ENCODE measurements at places on chromosomes 7 and 10.

GRCh38 chr7:123023126-123023525 lies 27.6 kb upstream of the TAS2R16 start:
- DNase-seq = no peak

- no peak for DNase-seq
These were observed 56.4 kb upstream of the ECHDC3 start for GRCh38 chr10:11685787-11686218.

DNA sequence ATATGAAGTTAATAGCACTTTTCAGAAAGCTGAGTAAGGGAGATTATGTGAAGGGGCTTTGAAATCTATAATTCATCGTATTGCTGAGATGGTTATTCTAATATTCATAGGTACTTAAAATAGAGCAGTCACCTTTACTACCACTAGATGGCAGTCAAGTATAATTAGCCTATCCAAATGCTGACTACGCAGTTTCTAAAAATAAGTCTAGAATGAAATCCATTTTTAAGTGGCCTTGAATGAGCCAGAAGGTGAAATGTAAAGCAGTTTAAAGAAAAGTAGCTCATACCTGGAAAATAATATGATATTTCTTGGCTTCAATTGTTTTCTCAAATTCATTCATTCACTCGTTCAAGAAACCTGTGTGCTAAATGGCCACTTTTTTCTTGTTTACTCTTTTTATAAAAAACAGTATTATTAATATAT lies 1277.1 kb downstream of the GATA3 start:
- no peak for DNase-seq

GRCh38 chr7:101303102-101303701 lies 18.4 kb downstream of the IFT22 start:
- DNase-seq = no peak

DNA sequence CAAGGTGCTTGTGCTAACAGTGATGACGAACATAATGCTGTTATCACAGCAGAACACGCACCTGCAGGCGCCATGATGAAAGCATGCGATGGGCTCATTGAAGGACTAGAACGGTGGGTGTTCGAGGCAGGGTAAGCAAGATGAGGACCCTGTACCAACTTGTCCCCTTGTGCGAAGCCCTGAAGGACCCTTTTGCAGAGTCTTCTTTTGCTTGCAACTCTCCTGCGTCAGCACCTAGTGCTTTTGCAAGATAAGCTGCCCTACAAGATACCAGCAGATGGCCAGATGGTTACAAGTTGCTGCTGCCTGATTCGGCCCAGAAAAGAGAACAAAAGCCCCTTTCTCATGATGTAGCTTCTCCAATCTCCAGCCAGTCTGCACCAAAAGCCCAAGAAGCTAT lies 4.2 kb upstream of the IL15RA start:
- DNase-seq = no peak

DNA sequence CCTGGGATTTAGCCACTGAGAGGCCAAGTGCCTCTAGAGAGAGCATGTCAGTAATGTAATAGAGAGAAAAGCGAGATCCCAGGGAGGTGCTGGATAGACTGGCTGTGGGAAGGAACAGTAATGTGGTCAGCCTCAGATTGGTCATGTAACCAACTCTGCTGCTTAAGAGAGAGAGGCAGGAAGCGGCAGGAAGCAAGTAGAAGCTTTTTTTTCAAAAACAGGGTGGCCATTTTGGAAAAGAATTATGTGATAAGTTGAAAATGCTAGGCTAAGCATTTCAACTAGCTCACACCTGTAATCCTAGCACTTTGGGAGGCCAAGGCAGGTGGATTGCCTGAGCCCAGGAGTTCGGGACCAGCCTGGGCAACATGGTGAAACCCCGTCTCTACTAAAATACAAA lies 3.7 kb upstream of the PCOLCE start:
- DNase-seq = no peak

DNA sequence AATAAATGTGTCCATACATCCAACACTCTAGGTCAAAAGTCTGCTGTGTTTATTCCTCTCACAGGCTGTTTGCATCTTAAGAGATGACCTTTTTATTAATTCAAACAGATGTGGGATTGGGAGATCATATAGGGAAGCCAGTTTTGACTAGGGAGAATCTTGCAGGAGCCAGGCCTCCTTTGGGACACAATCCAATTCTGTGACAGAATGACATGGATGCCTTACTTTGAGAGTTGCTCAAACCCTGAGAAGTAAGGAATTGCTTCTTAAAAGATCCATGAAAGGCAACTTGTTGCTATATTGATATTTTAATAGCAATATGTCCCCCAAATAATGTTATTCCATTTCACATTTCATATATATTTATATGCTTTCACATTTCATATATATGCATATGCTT lies 53.5 kb upstream of the CACNB2 start:
- no peak for DNase-seq

- DNase-seq = peak; percentile 95
These were observed 12.3 kb upstream of the ASCC1 start for GRCh38 chr10:72228318-72228751.

- no peak for DNase-seq
These were observed 5.7 kb downstream of the AUTS2 start for GRCh38 chr7:69603937-69604494.

DNA sequence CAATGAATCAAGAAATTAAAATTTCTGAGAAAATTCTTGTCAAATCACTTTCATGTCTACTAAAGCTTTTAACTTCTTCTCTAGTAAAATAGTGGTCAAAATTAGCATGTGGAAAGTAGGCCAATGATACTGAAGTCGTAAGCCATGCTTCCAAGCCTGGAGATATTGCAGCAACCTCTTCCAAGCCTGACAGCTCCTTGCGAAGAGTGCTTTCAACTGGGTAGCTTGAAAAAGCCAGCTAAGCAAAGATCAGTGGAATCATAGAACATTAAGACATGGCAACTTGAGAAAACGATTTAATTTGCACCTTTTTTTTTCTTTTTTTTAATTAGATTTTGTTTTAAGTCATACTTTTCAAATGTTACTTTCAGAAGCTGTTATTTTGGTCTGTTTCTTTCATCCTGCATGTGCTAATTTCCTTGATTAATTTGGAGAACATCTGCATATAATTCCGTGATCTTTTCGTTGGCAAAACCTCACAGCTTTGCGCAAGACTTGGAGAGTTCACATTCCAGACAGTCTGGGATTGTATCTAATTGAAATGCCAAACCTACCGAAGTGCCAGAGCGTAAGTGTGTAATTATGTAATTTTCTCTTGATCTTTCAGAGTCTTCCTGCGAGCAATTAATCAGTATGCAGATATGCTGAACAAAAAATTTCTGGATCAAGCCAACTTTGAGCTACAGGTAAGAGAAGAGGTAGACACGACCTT lies 142.2 kb upstream of the INSYN2A start:
- DNase-seq = no peak

- no peak for DNase-seq
These were observed 49.7 kb downstream of the PPP1R9A start for GRCh38 chr7:94957061-94957460.

GRCh38 chr10:62811159-62811875 lies 4.8 kb downstream of the EGR2 start:
- no peak for DNase-seq

GRCh38 chr7:117975476-117975875 lies 102.2 kb upstream of the CTTNBP2 start:
- no peak for DNase-seq

- DNase-seq = peak; percentile 23
These were observed 101.2 kb downstream of the NRP1 start for GRCh38 chr10:33233221-33233620.

- no peak for DNase-seq
These were observed 124.4 kb upstream of the NPS start for GRCh38 chr10:127424594-127425264.

- DNase-seq = no peak
These were observed 28.3 kb upstream of the ZMIZ2 start for GRCh38 chr7:44720301-44720700.

DNA sequence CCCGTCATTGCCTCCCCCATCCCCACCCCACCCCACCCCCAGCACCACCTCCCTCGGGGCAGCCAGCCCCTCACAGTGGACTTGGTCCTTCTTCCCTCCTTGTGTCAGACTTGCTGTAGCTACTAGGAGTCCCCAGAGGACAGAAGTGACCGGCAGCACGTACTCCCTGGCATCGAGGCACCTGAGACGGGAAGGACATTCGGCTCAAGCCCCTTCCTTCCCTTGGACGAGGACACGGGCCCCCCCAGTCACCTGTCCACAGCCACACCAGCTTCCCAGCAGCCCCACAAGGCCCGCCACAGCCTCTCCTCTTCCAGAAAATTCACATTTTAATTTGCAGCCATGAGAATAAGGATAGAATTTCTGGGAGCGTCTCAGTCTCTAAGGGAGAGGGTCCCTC lies 267.8 kb upstream of the SHH start:
- no peak for DNase-seq

DNA sequence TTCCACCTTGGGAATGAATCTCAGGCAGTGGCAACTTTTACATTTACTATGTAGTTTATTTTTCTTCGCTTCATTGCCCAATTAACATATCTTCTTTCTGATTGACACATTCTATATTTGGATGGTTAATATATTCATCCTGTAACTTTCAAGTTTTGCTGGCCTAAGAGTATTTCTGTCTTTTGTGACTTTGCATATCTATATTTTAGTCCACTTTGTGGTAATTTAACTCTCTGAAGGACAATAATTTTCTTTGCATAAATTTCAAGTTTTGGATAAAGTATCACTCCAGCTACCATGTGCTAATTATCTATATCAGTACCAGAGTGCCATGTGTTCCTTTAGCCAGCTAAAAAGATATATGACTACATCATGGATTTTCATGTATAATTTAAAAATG lies 151.5 kb upstream of the KAT6B start:
- no peak for DNase-seq

- no peak for DNase-seq
These were observed 167.7 kb upstream of the CCDC6 start for GRCh38 chr10:60073781-60074656.

GRCh38 chr10:91242940-91243339 lies 22.5 kb downstream of the PCGF5 start:
- no peak for DNase-seq

GRCh38 chr10:77925795-77926565 lies 575 bp downstream of the DLG5 start:
- no peak for DNase-seq

- no peak for DNase-seq
These were observed 2.7 kb upstream of the MUC17 start for GRCh38 chr7:101017064-101017777.

GRCh38 chr7:7099584-7100014 lies 82.7 kb upstream of the C1GALT1 start:
- no peak for DNase-seq

DNA sequence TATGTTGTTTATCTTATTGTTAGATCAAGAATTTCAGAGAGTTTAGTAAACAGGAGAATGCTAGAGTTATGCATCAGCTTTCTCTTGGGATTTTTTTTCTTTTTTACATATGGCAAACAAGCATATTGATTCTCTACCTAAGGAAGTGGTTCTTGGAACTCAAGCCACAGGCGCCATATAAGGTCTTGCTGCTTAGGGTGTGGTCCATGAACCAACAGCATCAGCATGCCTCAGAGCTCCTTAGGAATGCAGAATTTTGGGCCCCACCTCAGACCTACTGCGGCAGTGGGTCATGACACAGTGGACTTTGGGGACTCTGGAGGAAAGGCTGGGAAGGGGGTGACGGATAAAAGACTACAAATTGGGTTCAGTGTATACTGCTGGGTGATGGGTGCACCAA lies 230.8 kb downstream of the SKAP2 start:
- no peak for DNase-seq

- DNase-seq = no peak
These were observed 72.7 kb downstream of the SEM1 start for GRCh38 chr7:96636979-96637378.

- DNase-seq = no peak
These were observed 183.5 kb downstream of the CREB5 start for GRCh38 chr7:28595801-28596200.

- no peak for DNase-seq
These were observed 266.6 kb downstream of the HDAC9 start for GRCh38 chr7:18762189-18762588.

GRCh38 chr7:28957751-28958234 lies 337 bp downstream of the TRIL start:
- no peak for DNase-seq

- no peak for DNase-seq
These were observed 13.1 kb upstream of the ZMIZ2 start for GRCh38 chr7:44735403-44736165.

DNA sequence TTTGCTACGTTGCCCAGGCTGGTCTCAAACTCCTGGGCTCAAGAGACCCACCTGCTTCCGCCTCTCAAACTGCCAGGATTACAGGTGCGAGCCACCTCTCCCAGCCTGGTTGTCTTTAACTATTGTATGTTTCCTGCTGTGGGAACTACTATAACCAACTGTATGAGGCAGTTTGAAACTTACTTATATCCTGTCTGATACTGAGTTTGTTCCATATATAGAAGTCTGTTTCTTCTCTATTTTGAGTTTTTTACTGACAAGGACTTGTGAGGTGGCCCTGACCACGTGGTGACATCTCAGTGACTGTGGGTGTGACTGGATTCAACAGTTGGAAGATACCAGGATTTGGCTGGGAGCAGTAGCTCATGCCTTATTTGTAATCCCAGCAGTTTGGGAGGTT lies 14.2 kb downstream of the FBH1 start:
- DNase-seq = no peak

- DNase-seq = no peak
These were observed 1.6 kb downstream of the SFMBT2 start for GRCh38 chr10:7409045-7409731.

GRCh38 chr10:48333856-48334255 lies 27.4 kb downstream of the MAPK8 start:
- DNase-seq = no peak

DNA sequence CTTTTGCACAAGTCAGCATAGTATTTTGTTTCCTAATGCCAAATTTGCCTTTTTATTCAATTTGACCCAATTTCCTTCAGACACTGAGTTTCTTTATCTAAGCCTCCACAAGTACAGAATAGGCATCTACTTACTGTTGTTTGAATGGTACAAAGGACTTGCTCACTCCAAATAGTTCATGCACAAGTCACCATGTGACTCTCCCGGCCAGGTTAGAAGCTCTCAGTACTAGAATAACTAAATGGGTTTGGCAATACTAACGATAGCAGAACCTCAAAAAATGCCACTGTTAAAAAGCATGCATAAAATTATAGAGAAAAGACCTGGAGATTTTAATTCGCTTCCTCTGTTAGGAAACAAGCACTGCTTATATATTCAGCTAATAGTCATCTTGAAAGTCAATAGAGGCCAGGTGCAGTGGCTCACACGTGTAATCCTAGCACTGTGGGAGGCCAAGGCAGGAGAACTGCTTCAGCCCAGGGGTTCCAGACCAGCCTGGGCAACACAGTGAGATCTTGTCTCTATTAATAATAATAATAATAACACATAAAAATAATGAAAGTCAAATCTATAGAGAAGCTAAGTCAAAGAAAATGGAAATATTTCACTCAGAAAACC lies 335.8 kb upstream of the MBL2 start:
- DNase-seq = no peak

GRCh38 chr7:1532456-1533254 lies 2.2 kb downstream of the MAFK start:
- no peak for DNase-seq

GRCh38 chr7:41890631-41891274 lies 187.9 kb upstream of the INHBA start:
- DNase-seq = no peak
